ENCODE measurements at places on chromosomes 7 and 10.

DNA sequence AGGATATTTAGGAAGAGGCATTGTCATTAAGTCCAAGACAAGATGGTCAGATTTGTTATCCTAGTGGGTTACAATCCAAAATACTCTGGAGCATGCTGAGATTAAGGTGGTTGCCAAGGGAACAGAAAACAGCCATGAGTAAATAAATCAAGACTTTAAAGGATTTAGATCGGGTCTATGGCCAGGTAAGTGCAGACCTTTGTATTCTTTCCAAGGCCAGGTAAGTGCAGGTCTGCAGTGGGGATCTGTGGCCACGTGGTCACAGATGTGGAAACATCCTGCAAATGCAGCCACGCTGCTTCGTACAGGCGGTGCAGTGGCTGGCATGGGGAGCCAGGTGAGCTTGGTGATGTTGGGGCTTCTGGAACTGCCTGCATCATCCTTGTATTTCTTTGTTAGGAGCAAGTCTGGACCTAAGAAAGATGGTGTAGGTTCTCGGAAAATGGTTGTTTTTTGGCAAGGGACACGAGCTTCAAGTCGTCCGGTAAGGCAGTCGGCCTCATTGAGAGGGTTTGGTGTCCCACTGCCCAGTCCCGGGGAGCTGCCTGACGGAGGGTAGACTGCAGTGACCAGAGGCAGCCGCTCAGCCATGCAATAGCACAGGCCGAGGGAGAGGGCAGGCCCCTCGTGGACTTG lies 21.8 kb downstream of the ZNF775 start:
- no peak for DNase-seq

GRCh38 chr7:142468871-142469665 lies 211.2 kb upstream of the PRSS58 start:
- no peak for DNase-seq

GRCh38 chr7:51025668-51026067 lies 243.0 kb upstream of the GRB10 start:
- no peak for DNase-seq

DNA sequence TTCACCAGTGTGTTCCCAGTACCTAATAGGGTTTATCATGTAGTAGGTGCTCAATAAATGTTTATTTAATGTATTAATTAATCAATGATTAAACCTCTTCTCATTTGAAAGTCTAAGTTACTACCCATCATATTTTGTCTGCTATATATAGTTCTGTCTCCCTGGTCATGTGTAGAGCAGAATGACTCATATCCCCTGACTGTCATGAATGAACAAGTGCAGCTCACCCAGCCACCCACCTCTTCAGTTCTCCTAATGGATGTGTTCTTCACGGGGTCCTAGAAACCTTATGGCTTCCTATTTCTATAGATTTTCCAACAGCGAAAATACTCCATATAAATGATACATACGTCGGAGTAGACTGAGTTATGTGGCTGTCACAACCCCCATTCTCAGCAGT lies 64.5 kb downstream of the HIF1AN start:
- no peak for DNase-seq

DNA sequence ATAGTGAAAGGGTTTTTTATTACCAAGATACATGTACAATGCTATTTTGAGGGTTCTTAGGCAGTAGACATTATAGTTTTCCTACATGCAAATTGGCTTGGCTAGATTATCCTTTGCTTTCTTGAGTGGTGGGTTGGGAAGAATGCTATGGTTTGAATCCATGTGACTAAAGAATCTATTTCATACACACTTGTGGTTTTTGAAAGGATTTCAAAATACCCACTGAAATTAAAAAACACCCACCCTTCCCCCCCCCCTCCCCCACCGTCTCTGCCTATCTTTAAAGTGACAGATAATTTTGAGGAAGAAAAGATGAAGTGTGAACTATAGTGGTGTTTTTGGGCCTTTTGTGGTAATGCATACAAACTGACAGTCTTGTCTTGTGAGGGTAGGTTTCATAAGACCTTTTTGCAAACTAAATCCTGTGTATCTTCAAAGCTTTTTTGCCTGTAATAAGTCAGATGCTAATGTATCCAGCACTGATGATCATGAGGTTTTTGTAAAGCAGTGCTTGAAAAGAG lies 90.9 kb downstream of the TPST1 start:
- no peak for DNase-seq

GRCh38 chr10:88661018-88661417 lies 3.2 kb upstream of the LIPF start:
- DNase-seq = no peak

DNA sequence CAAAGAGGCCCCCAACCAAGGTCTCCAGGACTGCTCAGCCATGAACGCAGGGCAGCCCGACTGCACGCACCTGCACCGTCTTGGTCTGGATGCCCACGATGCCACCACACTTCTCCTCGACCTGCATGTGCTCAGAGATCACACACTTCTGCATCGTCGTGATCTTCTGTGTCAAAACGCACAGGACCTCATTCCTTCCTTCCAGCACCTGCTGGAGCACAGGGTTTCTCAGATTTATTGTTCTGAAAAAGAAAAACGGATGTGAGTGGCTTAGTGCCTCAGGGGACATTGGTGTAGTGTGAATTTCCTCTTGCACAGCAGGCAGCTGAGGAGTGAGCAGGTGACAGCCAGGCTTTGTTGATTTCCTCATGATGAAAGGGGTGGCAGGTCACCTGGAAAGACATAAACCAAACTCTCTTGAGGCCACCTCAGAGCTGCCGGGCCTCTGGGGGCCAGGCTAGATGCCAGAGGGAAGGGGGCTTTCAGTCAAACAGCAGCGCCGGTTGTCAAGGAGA lies 38.2 kb downstream of the GSDME start:
- DNase-seq = no peak

GRCh38 chr7:9776900-9777299 lies 1196.8 kb upstream of the PHF14 start:
- no peak for DNase-seq

DNA sequence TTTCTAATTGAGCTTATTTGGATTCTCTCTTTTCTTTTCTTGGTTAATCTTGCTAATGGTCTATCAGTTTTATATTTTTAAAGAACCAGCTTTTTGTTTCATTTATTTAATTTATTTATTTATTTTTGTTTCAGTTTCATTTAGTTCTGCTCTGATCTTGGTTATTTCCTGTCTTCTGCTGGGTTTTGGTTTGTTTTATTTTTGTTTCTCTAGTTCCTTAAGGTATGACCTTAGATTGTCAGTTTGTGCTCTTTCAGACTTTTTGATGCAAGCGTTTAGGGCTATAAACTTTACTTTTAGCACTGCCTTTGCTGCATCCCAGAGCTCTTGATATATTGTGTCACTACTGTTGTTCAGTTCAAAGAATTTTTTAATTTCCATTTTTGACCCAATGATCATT lies 149.7 kb upstream of the SLC25A13 start:
- DNase-seq = no peak

DNA sequence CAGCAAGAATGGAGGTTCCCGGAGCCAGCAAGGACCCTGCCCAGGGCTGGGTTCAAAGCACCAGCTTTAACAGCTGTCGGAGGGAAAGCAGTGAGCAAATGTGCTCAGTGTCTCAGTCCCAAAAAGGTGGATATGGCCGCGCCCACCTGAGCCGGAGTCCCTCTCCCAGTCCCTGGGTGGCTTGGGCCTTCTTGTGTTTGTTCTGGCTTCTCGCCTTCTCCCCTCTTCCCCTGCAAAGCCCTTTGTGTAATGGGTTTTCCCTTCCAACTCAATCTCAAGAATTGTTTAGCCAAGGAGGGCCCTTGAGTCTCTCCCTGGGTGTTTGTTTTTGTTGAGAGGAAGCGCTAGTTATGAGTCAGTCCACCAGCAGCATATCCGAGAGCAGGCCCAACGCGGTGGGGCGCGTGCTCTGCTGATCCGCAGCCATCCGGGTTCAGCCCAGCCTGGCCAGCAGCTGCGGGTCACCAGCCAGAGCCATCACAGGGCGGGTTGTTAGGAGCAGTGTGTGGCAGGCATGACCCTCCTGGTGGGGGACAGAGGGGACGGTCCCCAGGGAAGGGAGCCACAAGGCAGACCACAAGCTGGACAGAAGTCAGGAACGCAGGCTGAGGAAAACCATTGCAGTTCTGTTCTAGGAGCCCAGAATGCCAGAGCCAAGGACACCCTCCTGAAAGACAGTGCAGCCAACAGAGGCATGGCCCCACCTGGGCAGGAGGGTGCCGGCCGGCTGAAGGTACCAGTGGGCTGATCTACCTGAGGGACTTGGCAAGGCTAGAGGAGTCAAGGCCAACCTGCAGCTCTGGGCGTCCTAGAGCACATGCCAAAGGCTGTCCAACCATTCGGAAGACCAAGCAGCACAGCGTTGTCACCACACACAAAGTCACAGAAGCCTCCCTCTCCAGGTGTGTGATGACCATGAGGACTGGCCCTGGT lies 21.3 kb downstream of the CALML3 start:
- DNase-seq = no peak

DNA sequence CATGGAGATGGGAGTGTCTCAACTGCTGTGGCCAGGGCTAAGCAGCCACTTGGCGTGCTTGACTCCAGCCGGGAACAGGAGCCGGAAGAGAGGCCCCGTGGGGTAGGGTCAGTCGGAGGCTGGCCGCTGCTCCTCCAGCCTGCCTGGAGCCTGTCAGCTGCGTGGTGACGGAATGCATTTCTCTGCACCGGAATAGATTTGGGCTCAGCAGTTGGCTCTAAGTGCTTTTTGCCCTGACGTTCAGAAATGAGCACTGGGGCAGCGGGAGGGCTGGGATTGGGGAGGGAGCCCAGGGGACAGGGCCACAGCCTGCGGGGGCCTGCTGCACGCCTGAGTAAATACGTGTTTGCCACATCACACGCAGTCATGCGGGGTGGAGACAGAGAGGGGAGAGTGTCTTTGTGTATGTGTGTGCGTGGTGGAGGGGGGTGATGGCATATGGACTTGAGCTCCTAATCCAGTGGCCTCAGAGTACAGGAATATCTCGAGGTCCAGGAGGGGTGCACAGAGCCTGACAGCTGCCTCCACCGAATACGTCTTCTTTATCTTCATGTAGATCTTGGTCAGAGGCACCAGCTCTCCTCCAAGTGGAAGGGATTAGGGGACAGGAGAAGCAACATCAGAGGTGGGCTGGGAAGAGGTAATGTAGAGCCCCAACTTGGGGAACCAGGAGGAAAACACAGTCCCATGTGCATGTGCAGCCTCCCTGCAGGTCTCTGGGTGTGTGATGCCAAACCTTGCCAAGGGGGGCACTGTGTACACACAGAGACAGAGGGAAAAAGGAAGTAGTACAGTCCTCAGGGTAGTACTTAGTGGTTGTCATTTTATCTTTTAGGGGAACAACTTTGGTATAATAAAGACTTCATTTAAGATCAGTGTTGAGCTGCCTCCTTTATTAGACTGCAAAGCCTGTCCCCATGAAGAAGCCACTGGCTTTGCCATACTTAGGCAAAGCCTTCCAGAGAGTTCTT lies 151.4 kb downstream of the CDH23 start:
- DNase-seq = no peak

DNA sequence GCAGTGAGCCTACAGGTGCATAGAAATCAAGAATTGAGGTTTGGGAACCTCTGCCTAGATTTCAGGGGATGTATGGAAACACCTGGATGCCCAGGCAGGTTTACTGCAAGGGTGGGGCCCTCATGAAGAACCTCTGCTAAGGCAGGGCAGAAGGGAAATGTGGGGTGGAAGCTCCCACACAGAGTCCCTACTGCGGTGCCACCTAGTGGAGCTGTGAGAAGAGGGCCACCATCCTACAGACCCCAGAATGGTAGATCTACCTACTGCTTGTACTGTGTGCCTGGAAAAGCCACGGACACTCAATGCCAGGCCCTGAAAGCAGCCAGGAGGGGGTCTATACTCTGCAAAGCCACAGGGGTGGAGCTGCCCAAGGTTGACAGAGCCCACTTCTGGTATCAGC lies 533.5 kb downstream of the GPAM start:
- no peak for DNase-seq

DNA sequence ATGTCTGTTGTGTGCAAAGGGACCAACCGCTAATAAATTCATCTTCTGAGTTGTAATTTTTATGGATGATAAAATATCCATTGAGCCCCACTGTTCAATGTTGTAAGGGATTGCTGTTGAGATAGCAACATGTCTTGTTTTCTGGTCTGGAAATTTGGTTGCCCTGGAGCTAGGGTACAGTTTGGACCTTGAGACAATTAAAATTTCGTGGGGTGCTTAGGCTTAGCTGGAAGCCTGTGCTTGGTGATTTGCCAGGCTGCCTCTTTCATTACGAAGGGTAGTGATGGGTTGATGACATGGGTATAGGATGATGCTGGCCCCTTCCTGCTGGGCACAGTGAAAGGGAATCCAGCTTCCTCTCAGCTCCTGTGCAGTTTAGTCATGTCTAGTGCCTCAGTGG lies 43.6 kb downstream of the PLCE1 start:
- DNase-seq = no peak

GRCh38 chr10:929960-930624 lies 1.4 kb downstream of the LARP4B start:
- no peak for DNase-seq

DNA sequence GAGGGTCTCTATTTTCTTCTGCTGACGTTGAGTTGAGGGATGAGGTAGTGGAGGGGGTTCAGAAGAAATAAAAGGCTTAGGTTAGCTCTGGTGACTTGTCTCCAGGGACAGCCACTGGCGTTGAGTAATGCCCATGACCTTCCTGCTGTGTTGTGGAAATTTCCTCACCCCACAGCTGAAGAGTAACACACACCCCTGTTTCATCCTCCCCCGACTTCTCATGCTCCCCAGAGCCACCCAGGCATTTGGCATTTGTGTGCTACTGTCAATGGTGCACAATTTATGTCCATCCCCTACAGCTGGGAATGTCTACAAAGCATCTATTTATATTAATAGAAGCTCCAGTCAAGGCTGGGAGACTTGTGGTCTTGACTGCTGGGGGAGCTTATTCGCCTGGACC lies 4.7 kb upstream of the TMEM72 start:
- DNase-seq = no peak

GRCh38 chr10:127565583-127565982 lies 16.5 kb downstream of the NPS start:
- DNase-seq = no peak

- DNase-seq = no peak
These were observed 2.4 kb upstream of the MOSPD3 start for GRCh38 chr7:100609958-100610357.

DNA sequence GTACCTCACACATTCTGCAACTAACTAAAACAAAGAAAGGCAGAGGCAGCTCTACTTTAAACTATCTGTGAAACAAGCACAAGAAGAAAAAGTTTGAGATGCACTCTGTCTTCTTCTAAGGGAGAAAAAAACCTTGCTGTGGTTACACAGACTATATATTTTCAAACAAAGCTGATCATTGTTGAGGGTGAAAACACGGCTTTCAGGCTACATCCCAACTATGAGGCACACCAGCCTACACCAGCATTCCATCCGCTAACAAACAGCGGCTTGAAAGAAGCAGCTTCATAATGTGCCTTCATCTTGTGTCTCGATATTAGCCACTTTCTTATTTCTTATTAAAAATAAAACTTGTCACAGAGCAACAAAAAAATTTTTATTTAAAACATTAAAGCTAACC lies 79.1 kb downstream of the USP6NL start:
- DNase-seq = no peak

DNA sequence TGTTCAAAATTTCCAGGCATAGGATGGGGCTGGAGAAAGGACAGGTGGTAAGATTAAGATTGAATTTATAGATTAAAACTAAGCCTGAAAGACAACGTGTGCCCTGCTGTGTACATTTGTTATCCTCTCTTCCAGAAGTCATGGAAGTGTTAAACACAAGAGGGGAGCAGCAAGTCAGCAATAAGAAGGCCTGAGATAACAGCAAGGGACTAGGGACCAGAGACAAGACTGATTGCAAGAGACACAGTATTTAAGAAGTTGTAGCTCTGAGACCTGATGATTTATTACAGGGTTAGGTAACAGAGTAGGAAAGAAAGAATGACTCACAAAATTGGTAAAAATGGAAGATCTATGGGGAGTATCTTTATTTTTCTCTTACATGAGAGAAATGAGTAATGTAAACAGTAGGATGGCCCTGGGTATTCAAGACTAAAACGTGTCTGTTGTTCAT lies 55.7 kb upstream of the COL1A2 start:
- no peak for DNase-seq
